ENCODE measurements at places on chromosomes 2 and 18.
A peak's percentile ranks its signal among the peaks of the same experiment; 100 is the strongest.

GRCh38 chr2:207319316-207319715, 153.6 kb upstream of the KLF7 start:
- DNase-seq = no peak
- no peaks in the 10 kb centered on the region for H3K4me1 ChIP-seq
- H3K36me3 ChIP-seq = no peaks in the 10 kb centered on the region

DNA sequence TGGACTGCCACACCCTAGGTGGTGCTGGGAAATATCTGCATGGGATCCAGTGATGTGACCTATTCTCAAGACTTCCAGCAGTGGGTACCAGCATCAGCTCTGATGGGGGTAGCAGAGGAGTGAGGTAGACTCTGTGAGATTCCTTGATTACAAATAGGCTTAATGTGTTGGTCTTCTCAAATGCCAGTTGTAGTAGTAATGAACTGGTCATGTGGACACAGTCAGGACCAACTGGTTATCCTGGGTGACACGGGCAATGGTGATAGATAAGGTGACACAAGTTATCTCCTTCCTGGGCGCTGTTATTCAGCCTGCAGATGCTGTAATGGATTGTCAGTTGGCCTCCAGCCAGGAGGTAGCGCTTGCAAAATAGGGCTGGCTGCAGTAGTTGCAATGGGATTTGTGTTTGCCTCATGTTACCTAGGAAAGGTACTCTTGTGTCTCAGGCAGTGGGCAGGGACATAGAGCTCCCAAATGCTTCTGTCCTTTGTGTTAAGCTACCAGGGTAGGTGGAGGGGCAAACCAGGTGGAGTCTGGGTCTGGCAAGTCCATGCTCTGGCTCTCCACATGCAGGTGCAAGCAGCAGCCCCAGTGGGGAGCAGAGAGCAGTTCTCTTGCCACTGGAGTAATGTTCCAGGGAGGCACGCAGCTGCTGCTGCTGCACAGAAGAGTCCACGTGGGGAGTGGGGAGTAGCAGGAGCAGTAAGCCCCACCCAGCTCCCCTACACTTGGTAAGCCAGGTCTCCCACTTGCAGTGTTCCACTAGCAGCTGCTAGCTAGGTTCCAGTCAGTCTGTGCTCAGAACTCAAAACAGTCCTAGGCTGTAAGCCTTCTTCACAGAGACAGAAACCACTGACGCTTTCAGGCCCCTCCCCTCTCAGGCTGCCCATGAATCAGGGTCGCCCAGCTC, 505.4 kb upstream of the DDX18 start:
- DNase-seq = no peak
- no peaks in the 10 kb centered on the region for H3K36me3 ChIP-seq
- no peaks in the 10 kb centered on the region for H3K27me3 ChIP-seq
- H3K4me3 ChIP-seq = no peak overlapping the region
- no peaks in the 10 kb centered on the region for H3K4me1 ChIP-seq

GRCh38 chr2:217743407-217743806, 259.4 kb downstream of the TNS1 start:
- DNase-seq = no peak
- H3K27me3 ChIP-seq = peaks cover 4% of the 10 kb centered on the region
- H3K4me3 ChIP-seq = no peak overlapping the region
- H3K4me1 ChIP-seq = no peaks in the 10 kb centered on the region
- no peaks in the 10 kb centered on the region for H3K36me3 ChIP-seq
- H3K27ac ChIP-seq = no peak overlapping the region

GRCh38 chr18:79317703-79318102, 78.0 kb upstream of the NFATC1 start:
- no peak overlapping the region for H3K27ac ChIP-seq
- H3K36me3 ChIP-seq = no peaks in the 10 kb centered on the region
- H3K4me1 ChIP-seq = peaks cover 15% of the 10 kb centered on the region
- no peaks in the 10 kb centered on the region for H3K27me3 ChIP-seq
- no peak overlapping the region for H3K4me3 ChIP-seq

- no peak overlapping the region for H3K4me3 ChIP-seq
- H3K36me3 ChIP-seq = no peaks in the 10 kb centered on the region
- DNase-seq = no peak
- no peaks in the 10 kb centered on the region for H3K4me1 ChIP-seq
Measured at GRCh38 chr18:42675810-42676209, 439.7 kb downstream of the RIT2 start.

GRCh38 chr2:121596221-121597080, 52.8 kb downstream of the CLASP1 start:
- no peak for DNase-seq
- H3K4me1 ChIP-seq = peaks cover 7% of the 10 kb centered on the region
- H3K27me3 ChIP-seq = no peaks in the 10 kb centered on the region
- peak overlapping the region; percentile 33 for H3K4me3 ChIP-seq
- H3K36me3 ChIP-seq = no peaks in the 10 kb centered on the region

DNA sequence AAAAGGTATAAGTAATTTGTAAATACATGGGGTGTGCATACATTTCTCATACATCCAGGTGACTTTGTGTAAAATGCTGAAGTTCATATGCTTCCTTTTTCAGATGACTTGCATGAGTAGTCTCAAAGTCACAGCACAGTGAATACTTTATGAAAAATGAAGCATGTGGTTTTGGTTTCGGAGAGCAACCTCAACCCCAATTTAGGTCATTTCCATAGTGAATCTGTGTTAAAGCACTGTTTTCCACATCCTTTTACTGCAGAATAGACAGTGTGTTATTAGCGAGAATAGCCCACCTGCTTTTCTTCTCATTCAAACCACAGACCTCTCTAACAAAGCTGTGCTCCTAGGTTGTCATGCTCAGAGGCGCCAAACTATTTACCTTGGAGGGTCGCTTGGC, 204.4 kb upstream of the RASGRP3 start:
- H3K36me3 ChIP-seq = no peaks in the 10 kb centered on the region
- H3K4me1 ChIP-seq = peaks cover 8% of the 10 kb centered on the region
- no peak for DNase-seq

GRCh38 chr2:86081724-86082123, 24.0 kb downstream of the POLR1A start:
- no peaks in the 10 kb centered on the region for H3K27me3 ChIP-seq
- H3K4me3 ChIP-seq = no peak overlapping the region
- H3K4me1 ChIP-seq = peaks cover 34% of the 10 kb centered on the region
- H3K27ac ChIP-seq = no peak overlapping the region
- DNase-seq = no peak

DNA sequence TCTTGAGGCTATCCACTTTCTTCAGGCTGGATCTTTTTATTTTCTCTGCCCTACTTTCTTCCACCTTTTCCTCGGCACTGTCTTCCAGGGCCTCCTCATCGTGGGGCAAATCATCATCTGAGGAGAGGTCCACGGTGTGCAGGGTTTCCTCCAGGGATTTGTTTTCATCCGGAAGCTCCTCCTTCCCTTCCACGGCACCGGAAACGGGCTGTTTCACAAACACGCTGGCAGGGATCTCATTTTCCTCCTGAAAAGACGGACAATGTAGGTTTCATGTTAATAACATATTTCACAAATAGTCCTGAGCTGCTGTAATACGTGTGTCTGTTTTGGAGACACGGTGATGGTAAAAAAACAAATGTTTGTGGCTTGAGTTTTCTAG, 10.4 kb downstream of the CAVIN2 start:
- no peaks in the 10 kb centered on the region for H3K27me3 ChIP-seq
- H3K36me3 ChIP-seq = no peaks in the 10 kb centered on the region
- no peak overlapping the region for H3K4me3 ChIP-seq

GRCh38 chr2:65608466-65608865, 176.1 kb upstream of the SPRED2 start:
- no peak overlapping the region for H3K27ac ChIP-seq
- H3K4me1 ChIP-seq = no peaks in the 10 kb centered on the region
- DNase-seq = no peak
- no peak overlapping the region for H3K4me3 ChIP-seq
- H3K36me3 ChIP-seq = no peaks in the 10 kb centered on the region
- H3K27me3 ChIP-seq = peaks cover 2% of the 10 kb centered on the region

- peak overlapping the region; percentile 55 for H3K27ac ChIP-seq
- peaks cover 85% of the 10 kb centered on the region for H3K4me1 ChIP-seq
- DNase-seq = peak; percentile 26
- H3K4me3 ChIP-seq = no peak overlapping the region
- H3K27me3 ChIP-seq = no peaks in the 10 kb centered on the region
Measured at GRCh38 chr2:172434821-172435605, 7.6 kb downstream of the ITGA6 start.

DNA sequence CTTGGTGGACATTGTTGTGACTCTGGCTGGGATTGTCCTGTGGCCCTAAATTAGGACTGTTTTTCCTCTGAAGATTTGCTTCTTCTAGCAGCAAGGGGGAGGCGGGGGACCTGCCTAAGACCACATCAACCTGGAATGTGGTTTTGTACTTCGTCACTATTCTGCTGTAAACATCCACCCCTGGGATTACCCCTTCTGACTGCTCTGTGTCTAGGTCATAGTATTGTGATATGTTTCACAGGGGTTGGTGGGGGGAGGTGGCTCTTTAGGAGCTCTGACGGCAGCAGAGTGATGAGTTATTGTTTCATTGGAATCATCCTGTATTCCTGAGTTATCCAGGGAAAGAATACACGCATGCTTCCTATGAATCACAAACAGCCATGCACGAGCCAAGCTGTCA, 226.4 kb upstream of the MYT1L start:
- peaks cover 2% of the 10 kb centered on the region for H3K4me1 ChIP-seq
- no peak for DNase-seq
- no peak overlapping the region for H3K27ac ChIP-seq
- no peaks in the 10 kb centered on the region for H3K27me3 ChIP-seq
- H3K4me3 ChIP-seq = no peak overlapping the region
- H3K36me3 ChIP-seq = no peaks in the 10 kb centered on the region

GRCh38 chr2:72576861-72577260, 249.0 kb downstream of the EXOC6B start:
- no peaks in the 10 kb centered on the region for H3K27me3 ChIP-seq
- H3K27ac ChIP-seq = no peak overlapping the region
- no peaks in the 10 kb centered on the region for H3K36me3 ChIP-seq
- H3K4me3 ChIP-seq = no peak overlapping the region
- DNase-seq = no peak
- H3K4me1 ChIP-seq = no peaks in the 10 kb centered on the region

DNA sequence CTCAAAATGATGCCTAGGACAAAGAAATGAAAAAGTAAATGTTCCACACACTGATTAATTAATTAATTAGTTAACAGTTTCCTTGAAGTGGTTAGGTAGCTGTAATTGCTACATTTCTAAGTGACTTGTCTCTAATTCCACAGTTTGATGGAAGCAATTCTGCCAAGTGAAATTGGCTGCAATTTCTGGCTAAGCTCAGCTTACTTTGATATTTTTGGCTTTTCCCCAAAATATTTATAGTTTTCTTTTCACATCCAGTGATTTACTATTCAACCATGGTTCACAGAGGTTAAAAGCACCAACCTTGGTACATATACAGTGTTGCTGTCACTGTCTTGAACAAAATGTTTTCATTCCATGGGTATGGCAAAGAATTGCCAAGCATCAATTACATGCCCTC, 459.5 kb upstream of the CDH20 start:
- DNase-seq = no peak
- no peaks in the 10 kb centered on the region for H3K4me1 ChIP-seq
- H3K27me3 ChIP-seq = no peaks in the 10 kb centered on the region
- no peak overlapping the region for H3K27ac ChIP-seq

DNA sequence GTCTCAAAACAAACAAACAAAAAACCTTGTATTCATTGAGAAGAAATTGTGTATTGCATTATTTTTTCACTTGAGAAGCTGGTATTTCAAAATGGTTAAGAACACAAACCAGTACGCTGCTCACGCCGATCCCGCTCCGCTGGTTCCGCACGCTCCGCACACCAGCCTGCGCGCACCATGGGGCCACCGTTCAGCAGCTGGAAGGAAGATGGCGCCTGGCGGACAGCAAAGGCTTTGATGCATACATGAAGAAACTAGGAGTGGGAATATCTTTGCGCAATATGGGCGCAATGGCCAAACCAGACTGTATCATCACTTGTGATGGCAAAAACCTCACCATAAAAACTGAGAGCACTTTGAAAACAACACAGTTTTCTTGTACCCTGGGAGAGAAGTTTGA, 75.7 kb downstream of the RBM43 start:
- no peak for DNase-seq
- H3K4me3 ChIP-seq = no peak overlapping the region
- H3K27ac ChIP-seq = no peak overlapping the region
- H3K27me3 ChIP-seq = peaks cover 3% of the 10 kb centered on the region
- no peaks in the 10 kb centered on the region for H3K36me3 ChIP-seq

- no peaks in the 10 kb centered on the region for H3K36me3 ChIP-seq
- H3K27ac ChIP-seq = no peak overlapping the region
- no peak overlapping the region for H3K4me3 ChIP-seq
- no peaks in the 10 kb centered on the region for H3K27me3 ChIP-seq
- no peak for DNase-seq
- no peaks in the 10 kb centered on the region for H3K4me1 ChIP-seq
Measured at GRCh38 chr18:45447355-45448265, 167.7 kb upstream of the SLC14A2 start.

- H3K27ac ChIP-seq = no peak overlapping the region
- no peak overlapping the region for H3K4me3 ChIP-seq
- peaks cover 2% of the 10 kb centered on the region for H3K27me3 ChIP-seq
- H3K36me3 ChIP-seq = no peaks in the 10 kb centered on the region
- no peaks in the 10 kb centered on the region for H3K4me1 ChIP-seq
Measured at GRCh38 chr18:46360102-46360699, 256.0 kb downstream of the HAUS1 start.

DNA sequence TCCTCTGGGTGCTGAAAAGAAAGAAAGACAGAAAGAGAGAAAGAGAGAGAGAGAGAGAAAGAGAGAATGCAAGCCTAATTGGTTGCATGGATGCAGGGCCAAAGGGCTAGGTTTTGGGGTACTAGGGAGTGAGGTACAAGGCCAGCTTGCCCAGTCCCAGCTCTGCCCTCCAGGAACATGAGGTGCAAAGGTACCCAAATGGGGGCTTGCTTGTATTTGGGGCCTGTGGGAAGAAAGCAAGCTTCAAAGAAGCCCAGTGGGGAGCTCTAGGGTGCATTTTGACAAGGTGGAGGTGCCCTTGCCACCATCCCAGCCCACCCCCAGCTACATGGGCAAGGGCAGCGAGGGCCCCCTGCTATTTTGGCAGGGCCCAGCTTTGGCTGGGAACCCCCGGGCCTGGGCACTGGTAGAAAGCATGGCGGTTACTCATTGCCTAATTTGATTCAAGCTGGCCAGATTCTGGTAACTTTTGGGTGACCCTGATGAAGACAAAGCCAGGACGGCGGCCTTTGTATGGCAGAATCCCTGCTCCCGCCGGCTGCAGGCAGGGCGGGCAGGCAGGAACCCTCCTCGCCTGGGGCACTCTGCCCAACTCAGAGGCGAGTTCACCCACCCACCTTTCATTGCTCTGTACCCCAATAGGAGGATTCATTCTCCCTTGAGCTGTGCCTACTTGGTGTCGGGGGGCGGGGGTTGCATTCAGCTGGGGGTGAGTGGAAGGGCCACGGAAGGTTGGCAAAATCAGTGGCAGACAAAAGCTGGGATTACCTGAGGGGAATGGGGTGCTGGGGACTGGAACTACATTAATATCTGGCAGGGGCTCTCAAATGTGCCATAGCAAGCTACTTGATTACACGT, 537 bp upstream of the HOXD4 start:
- peaks cover 10% of the 10 kb centered on the region for H3K27me3 ChIP-seq
- H3K4me1 ChIP-seq = no peaks in the 10 kb centered on the region
- no peak for DNase-seq
- H3K36me3 ChIP-seq = no peaks in the 10 kb centered on the region
- H3K4me3 ChIP-seq = no peak overlapping the region
- no peak overlapping the region for H3K27ac ChIP-seq

GRCh38 chr2:17160594-17160993, 357.6 kb downstream of the RAD51AP2 start:
- no peak for DNase-seq
- H3K27ac ChIP-seq = no peak overlapping the region
- no peaks in the 10 kb centered on the region for H3K4me1 ChIP-seq
- H3K4me3 ChIP-seq = no peak overlapping the region

GRCh38 chr2:10513201-10513600, 65.1 kb upstream of the ODC1 start:
- no peak for DNase-seq
- H3K27ac ChIP-seq = no peak overlapping the region
- H3K4me1 ChIP-seq = peaks cover 3% of the 10 kb centered on the region
- H3K4me3 ChIP-seq = no peak overlapping the region
- no peaks in the 10 kb centered on the region for H3K36me3 ChIP-seq
